ENCODE measurements at places on chromosomes 12 and 14.

DNA sequence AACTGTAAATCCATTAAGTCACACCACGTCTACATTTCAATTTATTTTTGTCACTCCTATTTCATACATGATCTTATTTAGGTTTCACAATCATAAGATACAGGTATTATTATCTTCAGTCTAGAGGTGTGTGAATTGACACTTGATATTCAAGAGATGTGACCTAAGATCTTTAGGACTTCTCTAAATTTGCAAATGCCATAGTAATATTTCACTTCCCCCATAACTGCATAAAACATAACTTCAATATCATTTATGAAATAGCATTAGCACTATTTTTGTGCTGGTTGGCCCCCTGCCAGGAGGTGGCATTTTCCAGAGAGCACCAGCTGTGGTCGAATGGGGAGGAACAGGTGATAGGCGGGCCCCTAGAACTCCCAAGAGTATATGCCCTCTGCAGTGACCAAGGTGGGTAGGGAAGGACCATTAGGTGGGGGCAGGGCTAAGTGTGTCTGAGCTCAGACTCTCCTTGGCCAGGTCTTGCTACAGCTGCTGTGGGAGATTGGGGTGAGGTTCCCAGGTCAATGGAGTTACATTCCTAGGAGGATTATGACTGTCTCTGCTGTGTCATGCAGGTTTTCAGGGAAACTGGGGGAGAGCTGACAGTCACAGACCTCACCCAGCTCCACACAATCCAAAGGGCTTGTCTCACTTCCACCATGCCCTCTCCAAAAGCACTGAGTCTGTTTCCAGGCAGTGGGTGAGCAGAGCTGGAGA, 49.2 kb upstream of the ERGIC2 start:
- DNase-seq = no peak

DNA sequence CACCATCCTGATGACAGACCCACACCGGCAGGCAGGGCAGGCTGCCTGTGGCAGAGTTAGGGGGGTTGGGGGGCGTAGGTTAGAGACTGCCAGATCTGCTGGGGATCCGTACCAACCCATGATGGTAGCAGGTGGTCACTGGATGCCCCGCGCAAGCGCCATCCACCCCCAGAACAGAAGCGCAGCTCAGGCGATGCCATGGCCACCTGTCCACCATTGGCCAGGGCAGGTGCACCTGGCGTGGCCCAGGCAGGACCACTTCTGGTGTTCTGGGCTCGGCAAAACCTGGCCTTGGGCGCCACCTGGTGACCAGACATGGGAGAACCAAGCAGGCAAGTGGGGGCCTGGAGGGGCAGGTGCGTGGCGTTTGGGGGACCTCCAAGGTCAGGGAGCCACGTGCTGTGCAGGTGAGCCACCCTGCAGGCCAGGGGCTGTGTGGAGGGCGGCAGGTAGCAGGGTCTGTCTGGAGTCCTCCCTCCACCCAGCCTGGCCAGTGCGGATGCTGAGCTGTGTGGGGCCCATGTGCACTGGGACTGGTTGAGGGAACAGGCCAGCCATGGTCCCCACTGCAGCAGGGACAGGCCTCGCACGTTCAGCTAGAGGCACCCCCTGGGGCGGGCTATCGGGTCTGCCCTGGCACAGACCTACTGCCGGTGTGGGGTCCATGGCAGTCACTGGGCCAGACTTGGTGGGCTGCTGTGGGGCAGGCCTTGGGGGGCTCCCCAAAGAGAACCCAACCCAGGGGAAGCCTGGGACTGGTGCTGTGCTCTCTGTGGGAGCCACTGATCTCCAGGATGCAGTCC, 15.6 kb downstream of the BAG5 start:
- peak; percentile 69 for DNase-seq

GRCh38 chr14:71591929-71592328, 340.3 kb upstream of the RGS6 start:
- no peak for DNase-seq

DNA sequence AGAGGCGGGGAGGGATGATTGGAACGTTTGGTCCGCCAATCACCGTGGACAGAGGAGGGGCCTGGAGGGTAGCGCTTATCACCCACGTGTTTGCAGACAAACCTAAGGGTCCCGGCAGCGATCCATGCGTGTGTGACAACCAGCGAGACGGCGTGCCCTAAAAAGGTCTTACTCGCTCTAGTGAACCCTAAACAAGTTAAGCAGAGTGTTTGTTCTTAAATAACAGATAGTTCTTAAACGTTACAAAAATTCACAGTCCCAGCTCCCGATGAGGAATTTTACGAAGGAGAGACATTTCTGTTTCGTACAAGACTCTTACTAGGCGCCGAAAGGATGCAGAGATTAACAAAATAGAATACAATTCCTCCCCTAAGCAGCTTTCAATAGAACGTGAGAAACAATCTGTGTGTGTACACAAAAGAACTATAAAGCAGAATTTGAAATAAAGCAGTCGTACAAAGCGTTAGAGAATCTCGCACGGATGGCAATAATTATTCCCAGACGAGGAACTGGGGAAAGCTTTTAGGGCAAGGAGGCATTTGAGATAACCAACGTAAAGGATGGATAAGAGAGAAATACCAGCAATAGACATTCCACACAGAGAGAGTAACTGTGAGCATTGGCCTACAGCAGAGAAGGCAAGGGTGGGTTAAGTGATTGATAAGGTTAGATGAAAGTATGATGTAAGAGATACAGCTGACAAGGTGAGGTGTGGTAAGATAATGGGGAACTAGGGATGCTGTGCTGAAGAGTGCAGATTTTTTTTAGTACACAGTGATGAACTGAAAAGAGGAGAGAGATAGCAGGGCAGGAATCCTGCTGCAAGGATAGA, 831 bp upstream of the RPS6KA5 start:
- DNase-seq = no peak

- no peak for DNase-seq
Measured at GRCh38 chr14:74456684-74457564, 30.9 kb upstream of the SYNDIG1L start.

GRCh38 chr12:66025477-66025876, 105.1 kb downstream of the LLPH start:
- DNase-seq = no peak

- no peak for DNase-seq
Measured at GRCh38 chr14:35320472-35320871, 28.3 kb downstream of the PSMA6 start.

- DNase-seq = no peak
Measured at GRCh38 chr14:56650048-56650447, 70.5 kb downstream of the TMEM260 start.

GRCh38 chr14:24366413-24366720, 1.6 kb upstream of the NFATC4 start:
- no peak for DNase-seq

DNA sequence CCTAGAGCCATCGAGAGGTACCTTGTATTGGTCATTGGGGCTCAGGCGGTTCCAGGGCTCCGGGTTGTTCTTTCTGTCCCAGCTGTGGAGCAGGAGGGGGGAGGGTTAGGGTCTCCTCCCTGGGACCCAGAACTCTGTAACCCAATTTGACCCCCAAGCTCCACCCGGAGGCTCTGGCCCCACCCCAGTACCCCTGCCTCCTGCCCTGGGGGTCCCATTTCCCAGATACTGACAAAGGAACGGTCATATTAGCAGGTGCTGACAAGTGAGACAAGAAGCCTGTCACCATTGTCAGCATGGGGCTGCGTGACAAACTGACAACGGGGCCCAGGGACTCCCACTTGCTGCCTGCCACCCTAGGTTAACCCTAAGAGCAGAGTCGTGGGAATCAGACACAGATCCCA, 6.2 kb downstream of the SHMT2 start:
- DNase-seq = no peak

GRCh38 chr12:108320507-108321293, 18.4 kb downstream of the CMKLR1 start:
- no peak for DNase-seq

- no peak for DNase-seq
Measured at GRCh38 chr12:115394496-115395220, 710.7 kb upstream of the TBX3 start.

DNA sequence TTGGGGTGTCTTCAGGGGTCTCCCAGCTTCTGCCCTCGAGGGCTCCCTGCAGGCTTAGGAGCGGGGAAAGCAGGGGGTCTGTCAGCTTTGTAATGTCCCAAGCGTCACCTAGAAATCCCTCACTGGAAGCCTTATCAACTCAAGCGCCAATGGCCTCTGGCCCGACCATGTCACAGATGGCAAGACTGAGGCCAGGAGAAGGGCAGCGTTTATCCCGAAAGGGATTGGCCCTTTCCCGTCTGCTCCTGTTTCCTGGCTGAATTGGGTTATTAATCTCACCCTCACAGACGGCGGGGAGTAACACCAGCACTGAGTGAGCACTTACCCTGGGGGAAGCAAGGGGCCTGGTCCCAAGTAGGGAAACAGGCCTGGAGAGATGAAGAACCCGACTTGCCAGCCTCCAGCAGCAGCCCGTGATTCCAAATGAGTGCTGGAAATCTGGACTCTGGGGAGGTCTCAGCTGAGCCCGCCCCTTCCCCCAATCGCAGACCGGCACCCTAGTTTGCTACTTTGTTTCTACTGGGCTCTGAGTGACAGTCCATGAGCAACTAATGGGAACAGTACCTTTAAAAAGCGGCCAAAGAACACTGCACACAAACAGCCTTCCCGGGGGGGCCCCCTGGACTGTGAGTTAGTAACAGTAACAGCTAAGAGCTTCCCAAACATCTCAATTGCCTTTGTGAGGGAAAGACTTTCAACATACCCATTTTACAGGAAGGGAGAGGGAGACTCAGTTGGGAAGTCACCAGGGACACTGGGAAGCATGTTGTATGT, 2.1 kb upstream of the NCOR2 start:
- peak; percentile 44 for DNase-seq

DNA sequence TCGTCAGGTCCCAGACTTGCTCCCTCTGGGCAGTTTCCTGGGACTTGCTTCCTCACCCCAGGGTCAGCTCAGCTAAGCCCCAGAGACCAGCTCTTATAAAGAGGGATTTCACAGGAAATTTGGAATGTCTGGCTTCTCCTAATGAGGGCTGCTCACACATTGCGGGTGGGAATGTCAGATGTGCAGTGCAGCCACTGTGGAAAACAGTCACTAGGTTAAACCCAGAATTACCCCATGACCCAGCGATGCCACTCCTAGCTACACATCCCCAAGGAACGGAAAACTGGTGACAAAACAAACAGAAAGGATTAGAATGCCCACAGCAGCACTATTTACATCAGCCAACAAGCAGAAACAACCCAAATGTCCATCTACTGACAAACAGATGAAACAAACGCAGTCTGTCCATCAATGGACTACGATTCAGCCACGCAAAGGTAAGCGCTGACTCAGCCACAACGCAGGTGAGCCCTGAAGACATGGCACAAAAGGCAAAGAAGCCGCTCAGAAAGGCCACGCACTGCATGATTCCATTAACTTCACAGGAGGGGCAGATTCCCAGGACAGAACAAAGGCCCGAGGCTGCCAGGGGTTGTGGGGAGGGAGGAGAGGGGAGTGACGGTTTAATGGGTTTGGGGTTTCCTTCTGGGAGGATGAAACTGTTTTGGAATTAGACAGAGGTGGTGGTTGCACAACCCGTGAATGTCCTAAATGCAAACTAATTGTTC, 63.0 kb downstream of the NCOR2 start:
- DNase-seq = no peak

- DNase-seq = no peak
Measured at GRCh38 chr12:13692332-13692731, 289.1 kb downstream of the GRIN2B start.

GRCh38 chr14:73997944-73998447, 21.1 kb downstream of the ENTPD5 start:
- no peak for DNase-seq

GRCh38 chr12:71947645-71948105, 9.0 kb downstream of the TPH2 start:
- no peak for DNase-seq

GRCh38 chr12:47570151-47570550, 135.7 kb downstream of the RPAP3 start:
- no peak for DNase-seq

- no peak for DNase-seq
Measured at GRCh38 chr14:52974406-52974805, 23.6 kb upstream of the FERMT2 start.

DNA sequence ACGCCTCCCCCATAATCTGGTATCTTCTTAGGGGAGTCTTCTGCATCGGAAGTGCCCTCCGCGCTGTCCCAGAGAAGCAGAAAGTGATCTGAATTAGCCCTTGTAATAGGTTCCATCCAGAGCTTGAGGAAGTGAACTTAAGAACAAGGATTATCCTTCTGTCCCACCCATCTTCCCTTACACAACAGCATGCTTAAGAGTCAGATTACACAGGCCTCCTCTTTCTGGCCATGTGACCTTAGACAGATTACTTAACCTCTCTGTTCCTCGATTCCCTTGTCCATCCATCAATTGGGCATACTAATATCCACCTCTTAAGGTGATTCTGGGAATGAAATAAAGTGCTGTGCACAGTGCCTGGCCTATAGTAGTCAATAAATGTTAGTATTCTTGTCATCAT, 11.4 kb downstream of the CABP1 start:
- DNase-seq = no peak

DNA sequence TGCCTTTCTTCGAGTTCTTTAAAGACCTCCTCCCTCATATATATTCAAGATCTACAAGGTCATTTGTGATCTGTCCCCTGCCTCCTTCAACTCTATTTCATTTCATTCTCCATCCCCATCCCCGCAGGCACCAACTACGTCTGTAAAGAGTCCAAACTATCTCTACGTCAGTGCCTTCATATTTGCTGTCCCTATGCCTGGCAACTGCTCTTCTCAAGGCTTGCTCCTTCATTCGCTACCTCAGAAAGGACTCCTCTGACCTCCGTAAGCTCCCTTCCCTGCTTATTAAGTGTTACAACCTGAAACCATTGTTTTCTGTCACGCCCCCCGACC, 650 bp downstream of the LLPH start:
- no peak for DNase-seq

DNA sequence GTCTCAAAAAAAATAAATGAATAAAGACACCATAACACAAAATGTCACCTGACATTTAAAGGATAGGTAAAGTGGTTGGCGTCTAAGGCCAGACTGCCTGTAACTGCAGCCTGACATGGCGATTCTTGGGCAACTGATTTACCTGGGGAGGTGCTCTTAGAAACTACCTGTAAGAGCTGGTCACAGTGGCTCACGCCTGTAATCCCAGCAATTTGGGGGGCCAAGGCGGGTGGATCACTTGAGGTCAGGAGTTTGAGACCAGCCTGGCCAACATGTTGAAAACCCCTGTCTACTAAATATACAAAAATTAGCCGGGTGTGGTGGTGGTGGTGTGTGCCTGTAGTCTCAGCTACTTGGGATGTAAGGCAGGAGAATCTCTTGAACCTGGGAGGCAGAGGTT, 8.4 kb downstream of the RPL6 start:
- DNase-seq = no peak

DNA sequence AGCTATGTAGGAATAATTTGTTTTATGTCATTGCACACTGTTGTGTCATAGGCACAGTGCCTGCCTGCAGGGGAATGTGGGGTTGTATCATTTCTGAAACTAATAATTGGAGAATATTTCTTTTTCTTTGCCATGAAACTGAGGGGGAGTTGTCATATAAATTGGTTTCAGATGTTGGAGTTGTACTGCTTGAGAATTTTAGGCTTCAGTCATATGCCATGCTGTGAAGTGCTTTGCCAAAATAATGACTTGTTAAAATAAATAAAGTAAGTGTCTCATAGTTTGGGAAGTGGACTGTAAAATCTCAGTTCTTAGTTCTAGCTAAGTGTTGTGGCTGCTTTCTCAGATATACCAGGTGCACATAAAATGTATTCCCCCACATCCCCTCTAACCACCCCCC, 116.8 kb downstream of the DAAM1 start:
- DNase-seq = no peak

Measured in ovary (tissue), 10 donors.